NCI-H748 treated with DMSO at 0.1 percent for 48 hours (cell line): ENCODE measurements at places on chromosomes 4 and X.

- DNase-seq = no peak
These were observed 59.6 kb downstream of the ENOPH1 start for GRCh38 chr4:82489987-82490386.

DNA sequence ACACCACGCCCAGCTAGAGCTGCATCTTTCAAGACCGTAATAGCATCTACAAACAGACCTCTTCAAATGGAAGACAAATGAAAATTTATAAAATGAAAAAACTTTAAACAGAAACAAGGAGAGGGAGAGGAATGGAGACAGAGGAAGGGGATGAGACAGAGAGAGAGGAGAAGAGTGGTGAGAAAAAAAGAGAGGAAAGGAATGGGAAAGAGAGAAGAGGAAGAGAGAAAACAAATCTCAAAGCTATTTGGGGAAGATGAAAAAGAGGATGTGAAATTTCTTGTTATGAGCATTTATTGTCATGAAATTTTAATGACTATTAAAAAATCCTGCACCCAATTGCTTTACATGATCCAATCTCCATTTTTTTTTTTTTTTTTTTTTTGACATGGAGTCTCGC lies 726.9 kb downstream of the GRID2 start:
- no peak for DNase-seq

DNA sequence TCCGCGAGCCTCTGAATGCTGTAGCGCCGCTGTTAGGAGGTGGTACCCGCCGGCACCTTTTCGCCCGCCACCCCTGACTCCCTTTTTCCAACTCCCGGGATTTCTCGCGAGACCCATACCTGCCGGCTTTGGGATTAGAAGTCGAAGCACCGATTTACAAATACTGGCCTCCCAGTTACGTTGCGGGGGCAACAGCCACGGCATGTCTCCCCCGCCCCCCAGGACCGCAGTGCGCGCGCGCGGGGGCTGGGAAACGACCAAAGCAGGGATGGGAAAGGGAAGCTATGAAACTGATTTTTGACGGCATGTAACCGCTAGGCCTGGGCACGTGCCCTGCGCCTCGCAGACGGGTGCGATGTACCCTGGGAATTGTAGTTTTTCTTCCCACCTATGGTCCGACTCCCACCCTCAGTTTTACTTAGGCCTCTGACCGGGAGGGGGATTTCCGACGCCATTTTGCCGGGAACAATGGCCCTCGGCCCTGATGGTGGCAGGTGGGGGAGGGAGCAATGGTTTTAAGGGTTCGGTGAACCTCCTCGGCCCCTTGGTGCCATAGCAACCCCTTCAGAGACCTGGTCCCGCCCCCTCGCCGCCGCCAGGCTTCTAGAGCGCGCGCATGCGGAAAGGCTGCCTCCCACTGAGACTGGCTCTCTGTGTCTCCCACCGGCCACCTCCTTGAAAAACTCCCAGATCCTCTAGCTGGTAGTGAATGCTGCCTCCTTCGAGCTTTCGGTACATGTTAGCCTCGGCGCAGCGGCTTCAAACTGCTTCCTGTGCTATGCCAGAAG lies 772 bp upstream of the WNK3 start:
- DNase-seq = peak; percentile 82

DNA sequence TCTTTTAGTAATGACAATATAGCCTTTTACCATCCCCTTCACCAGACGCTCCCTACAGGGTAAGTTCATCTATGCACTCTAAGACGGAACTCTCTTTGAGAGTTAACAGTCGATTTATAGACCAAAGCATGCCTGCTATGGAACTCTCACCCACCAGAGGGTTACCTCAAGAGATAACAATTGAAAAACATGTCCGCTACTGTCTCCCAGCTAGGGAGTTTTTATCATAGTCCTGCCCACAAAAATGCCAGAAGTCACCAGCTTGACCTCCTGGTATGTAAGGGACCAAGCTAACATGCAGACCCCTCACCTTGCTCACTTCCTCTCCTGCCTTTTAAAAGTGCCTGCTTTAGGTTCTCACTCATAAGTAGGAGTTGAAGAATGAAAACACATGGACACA lies 16.7 kb upstream of the YTHDC1 start:
- DNase-seq = no peak

DNA sequence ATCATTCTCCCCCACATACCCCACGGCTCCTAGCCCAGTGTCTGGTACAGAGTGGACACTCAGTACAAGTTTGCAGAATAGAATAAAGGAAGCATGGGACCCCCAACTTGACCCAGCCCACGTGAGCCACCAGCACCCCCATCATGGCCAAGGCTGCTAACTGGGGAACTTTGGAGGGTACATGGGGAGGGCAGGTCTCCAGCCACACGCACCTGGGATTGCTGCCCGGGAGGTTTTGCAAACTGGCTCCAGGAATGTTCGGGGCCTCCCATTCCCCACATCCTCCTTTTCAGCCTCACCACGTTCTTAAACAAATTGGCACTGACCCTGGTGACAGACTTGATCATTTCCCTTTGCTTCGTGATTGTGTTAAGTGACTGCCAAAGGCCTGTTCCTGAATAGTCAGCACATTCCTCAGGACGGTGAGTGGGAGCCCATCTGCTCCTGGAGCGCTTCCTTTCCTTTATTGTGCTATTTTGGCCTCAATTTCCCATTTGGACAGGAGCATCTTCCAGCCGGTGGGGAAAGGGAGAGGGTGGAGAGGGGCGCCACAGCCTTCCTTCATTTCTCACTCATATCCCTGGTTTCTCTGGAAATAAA lies 18.7 kb upstream of the XPNPEP2 start:
- no peak for DNase-seq

GRCh38 chrX:15718283-15718970 lies 19.6 kb upstream of the CA5B start:
- no peak for DNase-seq

- DNase-seq = no peak
These were observed 26.4 kb upstream of the LAP3 start for GRCh38 chr4:17550549-17550948.

DNA sequence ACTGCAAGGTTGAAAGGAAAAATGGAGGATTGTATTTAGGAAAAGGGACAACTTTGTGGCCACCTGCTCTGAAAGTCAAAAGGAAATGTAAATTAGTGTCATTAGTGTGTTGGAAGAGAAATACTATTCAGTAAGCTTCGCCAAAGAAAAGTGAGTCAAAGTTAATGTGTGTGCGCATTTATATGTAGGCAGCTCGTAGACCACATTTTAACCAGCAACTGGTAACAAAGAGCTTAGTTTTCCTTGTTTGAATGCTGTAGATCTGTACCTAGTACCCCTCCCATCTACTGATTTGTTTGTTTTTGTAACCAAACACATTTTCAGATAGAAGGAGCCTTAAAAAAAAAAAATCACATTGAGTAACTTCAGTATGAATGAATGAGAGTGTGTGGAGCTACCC lies 69.3 kb downstream of the GPAT3 start:
- no peak for DNase-seq

- DNase-seq = no peak
These were observed 95.9 kb upstream of the FAT1 start for GRCh38 chr4:186819342-186820086.

- DNase-seq = no peak
These were observed 12.2 kb downstream of the AFF1 start for GRCh38 chr4:86946868-86947500.

- DNase-seq = no peak
These were observed 118.3 kb downstream of the CDKL5 start for GRCh38 chrX:18543738-18544137.

- DNase-seq = no peak
These were observed 63.1 kb upstream of the NDP start for GRCh38 chrX:44036336-44036735.

GRCh38 chrX:55638933-55639332 lies 15.7 kb downstream of the FOXR2 start:
- DNase-seq = no peak

- DNase-seq = no peak
These were observed 1163.5 kb upstream of the PABPC4L start for GRCh38 chr4:135365065-135365464.

DNA sequence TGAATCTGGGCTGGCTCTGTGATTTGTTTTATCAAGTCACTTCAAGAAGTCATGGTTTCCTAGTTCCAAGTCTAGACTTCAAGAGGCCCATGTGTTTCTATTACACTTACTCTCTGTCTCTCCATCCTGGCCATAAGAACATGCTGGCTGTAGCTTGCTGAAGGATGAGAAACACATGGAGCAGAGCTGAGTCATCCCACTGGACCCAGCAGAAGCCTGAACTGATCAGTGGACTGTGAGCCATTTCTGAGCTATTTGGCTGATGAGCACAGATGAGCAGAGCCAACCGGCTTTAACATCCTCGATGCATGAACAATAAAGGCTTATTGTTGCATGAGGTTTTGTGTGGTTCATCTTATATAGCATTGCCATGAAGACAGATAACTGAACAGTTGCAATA lies 290.6 kb upstream of the BOD1L1 start:
- no peak for DNase-seq

- DNase-seq = no peak
These were observed 466.3 kb downstream of the NAF1 start for GRCh38 chr4:162700358-162700757.

- DNase-seq = no peak
These were observed 1989.8 kb upstream of the TENM3 start for GRCh38 chr4:180253419-180253818.

- no peak for DNase-seq
These were observed 162.4 kb upstream of the IL15 start for GRCh38 chr4:141473952-141474351.

DNA sequence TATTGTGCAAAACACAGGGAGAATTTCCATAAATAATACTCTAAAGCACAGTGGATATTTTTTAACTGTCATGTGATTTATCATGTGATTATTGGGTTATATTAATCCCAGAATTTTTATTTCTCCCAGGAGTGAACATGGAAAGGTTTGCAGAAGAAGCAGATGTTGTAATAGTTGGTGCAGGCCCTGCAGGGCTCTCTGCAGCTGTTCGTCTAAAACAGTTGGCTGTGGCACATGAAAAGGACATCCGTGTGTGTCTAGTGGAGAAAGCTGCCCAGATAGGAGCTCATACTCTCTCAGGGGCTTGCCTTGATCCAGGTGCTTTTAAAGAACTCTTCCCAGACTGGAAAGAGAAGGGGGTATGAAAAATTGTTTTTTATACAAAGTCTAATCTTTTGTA lies 10.0 kb downstream of the ETFDH start:
- no peak for DNase-seq

GRCh38 chrX:103571121-103571520 lies 14.2 kb upstream of the TCEAL4 start:
- DNase-seq = no peak

- no peak for DNase-seq
These were observed 85.4 kb downstream of the REPS2 start for GRCh38 chrX:17031827-17032226.

DNA sequence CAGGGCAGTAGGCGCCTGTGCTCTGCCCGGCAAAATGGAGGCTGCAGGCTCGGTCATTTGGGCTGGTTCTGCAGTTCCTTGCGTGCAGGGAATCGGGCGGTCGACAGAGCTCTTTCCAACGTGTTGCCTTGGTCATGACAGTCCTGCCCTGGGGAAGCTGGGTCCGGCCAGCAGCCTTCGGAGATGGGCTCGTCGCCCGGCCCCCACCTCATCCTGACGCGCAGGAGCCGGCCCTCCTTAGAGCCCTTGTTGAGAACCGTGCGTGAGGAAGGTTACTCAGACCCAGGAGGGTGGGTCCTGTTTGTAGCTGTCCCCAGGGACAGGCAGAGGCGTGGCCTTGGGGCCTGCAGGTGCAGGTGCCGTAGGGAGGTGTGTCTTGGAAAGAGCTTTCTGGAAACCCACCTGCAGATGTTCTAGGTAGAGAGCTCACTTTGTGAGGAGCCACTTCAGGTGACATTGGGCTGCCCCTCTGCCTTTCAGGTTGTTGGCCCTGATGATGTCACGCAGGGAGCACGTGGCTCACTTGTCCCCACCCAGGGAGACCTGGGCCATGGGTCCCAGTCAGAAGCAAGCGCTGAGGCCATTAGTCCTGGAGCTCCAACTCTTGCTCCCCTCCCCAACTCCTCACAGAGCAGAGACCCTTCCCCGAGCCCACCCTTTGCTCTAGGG lies 15.2 kb upstream of the HGFAC start:
- no peak for DNase-seq

GRCh38 chr4:23269566-23269965 lies 576.8 kb downstream of the GBA3 start:
- DNase-seq = no peak

GRCh38 chrX:641671-642435 lies 11.3 kb downstream of the SHOX start:
- DNase-seq = no peak

GRCh38 chrX:12974305-12974795 lies 560 bp upstream of the TMSB4X start:
- DNase-seq = peak; percentile 74

GRCh38 chrX:56813318-56813837 lies 84.3 kb downstream of the NBDY start:
- DNase-seq = no peak

DNA sequence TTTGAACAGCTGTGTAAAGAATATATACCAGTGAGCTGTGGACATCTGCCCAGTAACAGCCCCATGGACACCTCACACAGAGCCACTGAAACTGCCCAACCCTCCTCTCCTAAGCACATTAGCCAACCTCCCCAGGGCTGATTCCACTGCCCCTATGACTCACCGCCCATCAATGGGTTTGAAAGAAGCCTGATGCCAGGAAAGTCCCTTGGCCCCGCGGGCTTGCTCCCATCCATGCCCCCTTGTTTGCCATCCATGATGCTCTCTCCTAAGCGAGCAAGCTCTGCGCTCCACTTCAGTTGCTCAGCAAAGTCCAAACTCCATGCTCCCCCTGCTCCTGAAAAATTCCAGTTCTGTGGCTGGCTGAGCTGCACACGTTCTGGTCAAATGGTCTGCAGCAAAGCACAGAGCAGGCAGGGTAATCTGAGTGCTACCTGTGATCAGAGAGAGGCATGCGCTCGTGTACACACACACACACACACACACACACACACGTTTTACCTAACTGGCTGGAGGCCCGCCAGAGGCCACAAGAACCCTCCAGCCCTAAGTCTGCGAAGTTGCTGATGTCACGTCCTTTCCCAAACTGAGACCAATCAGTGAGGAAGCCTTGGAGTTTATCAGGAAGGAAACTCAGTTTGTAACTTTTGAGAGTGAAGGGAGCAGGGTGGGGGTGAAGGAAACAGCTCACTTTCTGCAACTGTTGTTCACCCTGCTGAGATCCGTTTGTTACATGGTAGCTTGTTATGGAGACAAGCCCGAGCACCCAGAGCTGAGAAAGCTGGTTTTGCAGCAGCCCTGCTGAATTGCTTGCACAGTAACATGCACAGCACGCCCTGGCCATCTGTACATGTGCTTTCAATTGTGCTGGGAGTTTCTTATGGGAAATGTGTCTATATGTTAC lies at the start of gene ASB9:
TSS of gene ASB9 (minus strand) at position 466 of the 904 bp plus-strand sequence. CDS start at position 257, 209 bp downstream.
- DNase-seq = peak; percentile 40
